ENCODE measurements at places on chromosomes 4 and X. TPM values are rescaled to one million over a fixed set of nuclear protein-coding genes. Genes with fewer than 3 reads are reported as not detected.

GRCh38 chrX:8639949-8640475 lies 91.9 kb downstream of the ANOS1 start:
- no peak for DNase-seq

DNA sequence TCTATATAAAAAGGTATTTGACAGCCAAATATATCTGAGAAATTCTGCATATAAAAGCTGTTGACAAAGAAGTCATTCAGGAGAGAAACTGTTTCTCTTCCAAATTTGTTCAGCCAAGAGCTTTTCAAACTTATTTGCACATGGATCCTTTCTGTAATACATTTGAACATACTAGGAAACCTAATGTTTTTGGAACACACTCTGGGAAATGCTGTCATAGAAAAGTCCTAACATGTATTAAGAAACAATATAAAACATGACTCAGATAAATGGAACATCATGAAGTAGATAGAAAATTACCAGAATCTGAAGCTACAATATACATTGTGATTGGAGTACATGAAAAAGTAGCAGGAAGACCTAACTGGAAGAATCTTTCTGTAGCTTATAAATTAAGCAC lies 781.5 kb upstream of the EPHA5 start:
- DNase-seq, result no peak

- DNase-seq, result no peak
Measured at GRCh38 chrX:54288968-54289367, 68.9 kb downstream of the WNK3 start.

DNA sequence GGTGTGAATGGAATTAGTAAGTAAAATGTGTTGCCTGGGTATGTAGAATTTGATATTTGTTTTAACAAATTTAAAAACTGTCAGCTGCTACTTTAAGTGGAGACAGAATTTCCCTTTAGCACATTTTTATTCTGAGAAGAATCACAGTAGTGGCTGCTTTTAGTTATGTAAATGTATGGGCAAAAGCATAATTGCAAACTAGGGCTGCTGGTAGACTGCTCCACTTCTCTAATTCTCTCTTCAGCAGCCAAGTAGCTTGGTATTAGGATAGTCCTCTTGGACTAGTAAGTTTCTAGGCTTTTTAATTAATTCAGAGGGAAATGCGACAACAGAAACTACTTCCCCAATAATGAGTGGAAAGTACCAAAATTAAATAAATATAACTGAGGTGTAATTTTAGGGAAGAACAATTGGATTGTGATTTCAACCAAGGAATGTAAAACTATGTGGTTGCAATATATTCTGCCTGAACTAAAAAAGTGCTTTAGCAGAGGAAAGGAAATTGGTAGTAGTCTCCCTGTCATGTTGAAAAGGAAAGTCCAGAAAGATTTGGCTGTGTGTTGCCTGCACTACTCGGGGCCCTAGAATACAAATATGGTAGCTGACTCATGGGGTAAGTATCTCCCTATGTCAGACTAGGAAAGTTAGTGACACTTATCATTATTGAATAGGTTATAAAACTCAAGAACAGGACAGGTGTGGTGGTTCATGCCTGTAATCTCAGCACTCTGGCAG lies 9.2 kb upstream of the EIF4E start:
- no peak for DNase-seq

DNA sequence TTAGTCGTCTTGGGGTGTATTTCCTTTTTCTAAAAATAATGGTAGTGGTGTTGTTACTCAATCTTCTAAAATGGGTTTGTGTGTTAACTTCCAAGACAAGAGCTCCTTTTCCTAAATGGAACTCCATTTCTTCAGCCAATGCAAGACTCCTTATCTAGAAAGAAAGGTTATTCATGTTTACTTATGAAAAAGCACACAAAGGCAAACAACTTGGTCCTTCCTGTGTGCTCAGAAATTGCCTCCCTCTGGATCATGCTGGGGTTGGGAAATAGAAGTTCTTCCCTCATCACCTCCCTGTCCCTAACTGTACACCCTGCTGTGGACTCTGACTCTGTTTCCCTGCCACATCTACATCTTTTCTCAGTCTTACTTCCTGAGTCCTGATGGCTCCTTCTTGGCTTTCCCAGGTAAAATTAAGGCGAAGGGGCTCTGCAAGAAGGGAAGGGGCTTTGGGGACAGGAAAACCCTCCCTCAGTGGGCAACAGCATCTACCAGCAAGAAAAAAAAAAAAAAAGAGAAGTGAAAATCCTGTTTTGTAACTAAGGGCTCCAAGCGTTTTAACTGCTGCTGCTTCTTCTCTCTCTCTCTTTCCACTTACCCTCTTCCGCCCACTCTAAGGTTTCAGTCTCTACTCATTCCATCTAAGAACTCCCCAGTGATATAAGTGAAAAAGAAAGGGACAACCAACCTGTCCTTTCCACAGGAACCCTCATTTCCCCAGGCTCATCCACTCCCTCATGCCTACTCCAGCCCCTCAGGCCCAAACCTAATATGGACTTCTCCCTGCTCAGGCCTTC lies 19.8 kb upstream of the TASL start:
- DNase-seq, result no peak

F8A2 gene
- total RNA-seq, result not detected

Data from sigmoid colon (tissue), 7 donors.